ENCODE measurements at places on chromosomes 1 and 21.

- no peak for DNase-seq
These were observed 110.5 kb downstream of the NGF start for GRCh38 chr1:115227346-115228082.

- DNase-seq = no peak
These were observed 688.5 kb downstream of the MATN1 start for GRCh38 chr1:30034627-30035521.

DNA sequence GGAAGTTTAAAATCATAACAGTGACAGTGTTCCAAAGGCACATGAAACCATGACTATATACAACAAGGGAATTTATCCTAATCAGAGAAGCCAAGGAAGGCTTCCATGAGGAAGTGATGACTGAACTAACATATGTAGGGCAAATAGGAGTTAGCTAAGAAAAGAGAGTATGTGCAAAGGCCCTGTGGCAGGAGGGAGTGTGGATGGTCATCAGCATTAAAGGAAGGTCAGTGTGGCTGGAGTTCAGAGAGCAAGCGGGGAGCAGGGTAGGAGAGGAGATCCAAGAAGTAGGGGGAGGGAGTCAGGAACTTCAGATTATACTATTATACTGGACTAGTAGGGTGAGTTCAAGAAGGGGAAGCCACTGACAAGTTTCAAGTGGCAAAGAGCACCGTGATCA lies 8.4 kb downstream of the MAP7D1 start:
- DNase-seq = no peak

- DNase-seq = no peak
These were observed 2.9 kb downstream of the MACO1 start for GRCh38 chr1:25433389-25434186.

DNA sequence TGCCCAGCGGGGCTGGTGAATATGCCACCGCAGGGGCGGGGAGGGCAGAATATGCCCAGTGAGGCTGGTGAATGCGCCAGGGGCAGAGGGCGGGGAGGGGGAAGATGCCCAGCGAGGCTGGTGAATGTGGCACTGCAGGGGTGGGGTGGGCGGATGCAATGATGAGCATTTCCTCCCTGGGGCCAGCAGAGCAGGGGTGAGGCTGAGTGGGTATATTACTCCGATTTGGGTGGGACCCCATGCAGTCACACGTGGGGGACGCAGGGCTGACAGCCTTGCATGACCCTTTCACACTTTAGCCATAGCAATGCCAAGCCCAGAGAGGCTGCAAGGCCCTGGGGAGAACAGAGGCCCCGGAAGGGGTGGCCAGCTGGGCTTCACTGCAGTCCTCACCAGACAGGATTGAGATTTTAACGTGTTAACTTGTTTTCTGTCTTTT lies 9.3 kb upstream of the SLX9 start:
- no peak for DNase-seq

- DNase-seq = no peak
These were observed 14.3 kb downstream of the SAMSN1 start for GRCh38 chr21:14531757-14532316.

DNA sequence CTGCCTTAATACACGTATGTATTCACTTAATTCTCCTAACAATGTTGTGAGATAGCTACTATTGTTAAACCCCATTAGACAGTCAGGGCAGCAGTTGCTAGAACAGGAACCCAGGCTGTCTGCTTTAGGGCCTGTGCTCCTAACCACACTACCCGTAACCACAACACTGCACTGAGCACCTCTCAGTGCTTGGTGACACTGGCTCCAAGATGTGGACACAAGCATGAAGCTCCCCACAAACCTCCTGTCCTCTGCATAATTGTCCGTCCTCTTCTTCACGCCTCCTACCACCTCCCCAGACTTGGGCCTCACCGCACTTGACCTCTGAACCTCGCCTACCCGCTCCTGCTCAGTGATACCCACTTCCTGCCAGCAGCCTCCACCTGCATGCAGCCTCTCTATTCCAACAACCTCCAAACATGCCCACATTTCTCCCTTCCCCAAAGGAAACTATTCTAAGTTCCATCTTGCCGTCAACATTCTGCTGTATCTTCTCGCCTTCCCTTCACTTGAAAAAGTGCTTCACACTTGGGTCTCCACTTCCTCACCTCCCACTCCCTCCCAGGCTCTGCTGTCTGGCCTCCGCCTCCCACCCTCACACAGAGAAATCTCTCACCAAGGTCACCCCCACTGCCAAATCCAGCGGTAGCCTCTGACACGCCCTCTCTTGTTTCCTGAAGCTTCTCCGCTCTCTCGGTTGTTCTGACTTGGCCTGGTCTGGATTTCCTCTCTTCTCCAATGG lies 14.6 kb upstream of the AHDC1 start:
- no peak for DNase-seq

DNA sequence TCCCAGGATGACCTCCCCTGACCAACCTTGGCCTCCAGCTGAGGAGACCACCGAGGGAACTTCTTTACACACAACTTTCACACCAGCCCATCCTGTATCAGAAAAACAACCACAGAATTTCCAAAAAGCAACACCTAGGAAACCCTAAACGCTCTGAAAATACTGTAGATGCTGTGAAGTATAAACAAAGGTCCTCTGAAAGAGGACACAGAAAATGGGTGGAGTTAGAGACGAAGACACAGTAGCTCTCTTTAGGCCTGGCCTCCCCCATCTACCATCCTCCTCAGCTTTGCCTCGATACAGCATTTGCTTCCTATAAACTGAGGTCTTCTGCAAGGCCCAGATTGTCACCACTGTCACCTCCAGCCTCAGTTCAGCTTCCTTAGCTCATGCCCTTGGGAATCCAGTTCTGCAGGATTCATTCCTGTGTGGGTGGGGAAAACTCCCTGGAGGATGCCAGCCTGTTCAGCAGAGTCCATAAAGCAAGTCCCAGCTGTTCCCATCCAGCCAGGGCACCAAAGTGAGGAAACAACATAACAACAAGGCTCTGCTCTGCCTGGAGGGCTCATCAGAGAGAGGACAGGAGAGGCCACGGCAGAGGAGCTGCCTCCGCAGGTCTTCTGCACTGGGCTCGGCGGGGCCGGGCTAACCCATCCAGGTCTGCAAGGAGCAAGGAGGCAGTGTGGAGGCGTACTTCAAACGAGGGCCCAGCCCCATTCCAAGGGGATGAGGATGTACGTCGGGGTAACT lies 15.0 kb downstream of the PIK3C2B start:
- DNase-seq = no peak

- no peak for DNase-seq
These were observed 169.2 kb upstream of the HP1BP3 start for GRCh38 chr1:20956272-20956671.

DNA sequence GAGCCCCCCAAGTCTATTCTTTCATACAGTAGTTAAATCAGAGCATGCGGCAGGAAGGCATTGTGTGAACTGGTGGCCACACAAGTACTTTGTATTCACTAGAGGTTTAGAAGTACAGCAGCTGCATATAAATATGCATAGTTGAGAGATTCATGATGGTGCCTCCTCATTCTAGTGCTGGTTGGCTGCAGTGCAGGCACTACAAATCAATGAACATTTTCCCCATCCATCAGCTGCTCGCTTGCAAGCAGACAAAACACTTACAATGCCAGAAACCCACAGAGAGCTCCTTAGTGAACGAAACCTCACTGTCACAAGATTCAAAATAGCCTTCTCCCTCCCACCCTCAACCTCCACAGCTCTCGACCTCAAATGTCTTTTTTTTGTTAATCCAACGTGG lies 726.2 kb downstream of the USP25 start:
- DNase-seq = no peak

- DNase-seq = peak; percentile 39
These were observed at the start of gene RNF220 for GRCh38 chr1:44405031-44405797. Gene RNF220, plus strand, starts transcription at chr1:44405255.

- DNase-seq = no peak
These were observed 93.9 kb downstream of the ADCY10 start for GRCh38 chr1:167819849-167820683.

- no peak for DNase-seq
These were observed 163.5 kb upstream of the LMO4 start for GRCh38 chr1:87165177-87165576.

DNA sequence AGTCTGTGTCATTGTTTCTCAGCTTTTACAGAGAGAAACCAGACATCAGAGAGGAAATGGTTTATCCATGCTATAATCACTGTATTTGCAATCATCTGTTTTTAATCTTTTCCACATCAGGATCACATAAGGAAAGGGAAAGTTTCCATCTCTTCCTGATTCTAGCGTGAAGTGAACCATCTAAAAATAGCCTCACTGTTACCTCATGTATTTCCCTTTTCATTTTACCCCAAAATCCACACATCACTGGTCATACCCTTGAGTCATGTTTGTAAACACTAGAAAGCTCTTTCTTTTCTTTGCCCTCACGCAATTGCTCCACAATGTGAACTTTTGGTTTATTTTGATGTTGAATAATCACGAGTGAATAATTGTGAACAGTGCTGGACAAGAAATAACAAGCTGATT lies 146.0 kb downstream of the PLA2G4A start:
- no peak for DNase-seq

GRCh38 chr1:180838535-180838934 lies 74.2 kb upstream of the KIAA1614 start:
- DNase-seq = no peak

- DNase-seq = no peak
These were observed 324.6 kb downstream of the CAMTA1 start for GRCh38 chr1:7109901-7110300.

DNA sequence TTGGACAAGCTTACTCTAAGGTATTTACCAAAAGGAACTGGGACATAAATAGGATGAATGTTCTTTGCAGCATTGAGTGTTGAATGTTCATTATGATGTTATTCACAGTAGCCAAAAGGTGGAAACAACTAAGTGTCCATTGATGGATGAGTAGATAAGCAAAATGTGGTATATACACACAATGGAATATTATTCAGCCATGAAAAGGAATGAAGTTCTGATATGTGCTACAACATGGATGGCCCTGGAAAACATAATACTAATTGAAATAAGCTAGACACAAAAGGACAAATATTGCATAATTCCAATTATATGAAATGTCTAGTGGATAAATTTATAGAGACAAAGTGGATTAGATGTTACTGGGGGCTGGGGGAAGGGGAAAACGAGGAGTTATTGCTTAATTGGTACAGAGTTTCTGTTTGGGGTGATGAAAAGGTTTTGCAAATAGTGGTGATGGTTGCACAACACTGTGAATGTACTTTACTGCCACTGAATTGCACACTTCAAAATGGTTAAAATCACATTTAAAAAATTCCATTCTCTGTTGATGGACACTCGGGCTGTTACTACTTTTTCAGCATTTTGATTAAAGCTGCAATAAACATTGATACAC lies 2.9 kb downstream of the MTARC1 start:
- DNase-seq = no peak

DNA sequence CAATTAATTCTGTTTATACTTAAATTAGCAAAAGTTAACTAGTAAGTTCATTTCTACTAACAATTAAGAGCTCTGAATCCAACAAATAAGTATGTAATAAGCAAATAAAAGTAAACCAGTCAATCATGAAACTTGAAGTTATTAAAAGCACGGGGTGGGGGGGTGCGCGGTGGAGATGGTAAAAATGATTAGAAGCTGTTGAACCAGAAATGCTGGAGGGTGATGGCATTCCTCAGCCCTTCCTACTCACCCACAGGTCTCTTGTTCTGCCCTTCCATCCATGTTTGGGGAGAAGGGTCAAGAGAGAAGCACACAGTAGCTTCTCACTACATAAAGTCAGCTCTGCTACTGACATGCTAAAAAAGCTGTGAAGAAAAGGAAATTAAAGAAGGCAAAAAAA lies 63.5 kb downstream of the AKT3 start:
- DNase-seq = no peak

DNA sequence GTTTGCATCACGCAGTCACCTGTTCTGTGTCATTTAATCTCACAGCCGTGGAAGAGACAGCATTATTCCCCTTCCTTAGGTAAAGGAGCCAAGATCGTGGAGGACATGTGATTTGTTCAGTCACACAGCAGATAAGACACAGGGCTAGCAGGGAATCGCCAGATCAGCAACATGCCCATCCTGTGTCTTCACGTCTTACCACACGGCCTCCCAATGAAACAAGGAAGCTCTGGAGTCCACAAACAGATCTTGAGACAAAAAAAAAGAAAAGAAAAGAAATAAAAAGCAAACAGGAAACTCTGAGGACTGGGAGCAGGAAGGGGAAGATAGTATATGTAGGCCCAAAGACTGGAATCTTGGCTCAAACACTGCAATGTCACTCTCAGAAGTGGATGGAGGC lies 155.3 kb downstream of the ADSS2 start:
- no peak for DNase-seq

GRCh38 chr21:35625576-35625975 lies 434.8 kb downstream of the SETD4 start:
- no peak for DNase-seq

DNA sequence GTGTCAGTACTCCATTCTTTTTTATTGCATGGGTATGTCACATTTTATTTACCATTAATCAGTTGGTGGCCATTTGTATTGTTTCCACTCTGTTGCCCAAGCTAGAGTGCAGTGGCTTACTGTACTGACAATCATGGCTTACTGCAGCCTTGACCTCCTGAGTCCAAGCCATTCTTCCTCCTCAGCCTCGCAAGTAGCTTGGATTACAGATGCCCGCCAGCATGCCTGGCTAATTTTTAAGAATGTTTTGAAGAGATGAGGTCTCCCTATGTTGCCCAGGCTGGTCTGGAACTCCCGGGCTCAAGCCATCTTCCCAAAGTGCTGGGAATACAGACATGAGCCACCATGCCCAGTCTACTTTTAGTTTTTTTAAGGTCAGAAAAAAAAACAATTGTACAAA lies 813 bp upstream of the SFT2D2 start:
- DNase-seq = no peak

DNA sequence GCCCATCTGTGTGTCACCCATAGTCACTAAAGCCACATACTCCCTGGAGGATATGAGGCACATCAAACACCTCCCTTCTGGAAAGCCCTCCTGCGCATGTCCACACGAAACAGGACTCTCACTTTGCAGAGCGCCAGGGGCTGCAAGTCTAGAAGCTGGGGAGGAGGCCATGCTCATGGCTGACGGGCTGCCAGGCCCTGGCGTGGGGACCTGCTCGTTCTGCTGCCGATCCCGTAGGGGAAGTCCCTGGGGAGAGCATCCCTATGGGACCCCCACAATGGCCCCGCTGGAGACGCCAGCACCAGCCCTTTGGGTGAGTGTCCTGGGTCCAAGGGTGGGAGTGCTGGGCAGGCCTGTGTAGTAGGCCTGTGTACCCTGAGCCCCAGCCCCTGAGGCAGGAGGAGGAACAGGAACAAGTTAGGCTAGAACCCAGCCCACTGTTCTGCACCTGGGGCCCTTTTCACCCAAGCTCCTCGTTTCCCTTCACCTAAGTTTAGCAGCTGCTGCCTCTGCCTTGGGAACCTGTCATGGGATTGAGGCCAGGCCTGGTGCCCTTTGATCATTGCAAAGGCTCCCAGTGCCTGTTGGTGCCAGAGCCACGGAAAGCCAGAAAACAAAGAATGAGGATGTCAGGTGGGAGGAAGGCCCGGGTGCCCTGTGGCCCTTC lies 9.9 kb downstream of the FAM3B start:
- DNase-seq = no peak

- DNase-seq = no peak
These were observed 5.0 kb downstream of the NOS1AP start for GRCh38 chr1:162074276-162075005.

DNA sequence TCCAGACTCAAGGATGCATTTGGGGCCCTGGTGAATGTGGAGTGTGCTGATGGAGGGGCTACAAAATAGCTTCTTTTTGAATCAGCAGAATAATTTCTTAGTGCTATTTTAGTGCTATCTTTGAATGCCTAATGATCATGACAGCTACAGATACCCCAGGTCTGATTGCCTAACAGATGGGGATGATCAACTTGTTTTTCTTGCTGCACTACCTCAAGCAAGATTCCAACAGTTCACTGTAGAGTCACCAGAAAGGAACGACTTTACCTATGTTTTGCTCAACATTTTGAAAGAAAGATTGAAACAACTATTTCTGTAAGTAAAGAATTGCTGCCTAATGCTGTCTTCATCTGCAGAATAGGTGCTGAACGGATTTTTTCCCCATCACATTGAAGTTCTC lies 42.6 kb upstream of the VAV3 start:
- DNase-seq = no peak
